ENCODE measurements at places on chromosomes 7 and 10.

DNA sequence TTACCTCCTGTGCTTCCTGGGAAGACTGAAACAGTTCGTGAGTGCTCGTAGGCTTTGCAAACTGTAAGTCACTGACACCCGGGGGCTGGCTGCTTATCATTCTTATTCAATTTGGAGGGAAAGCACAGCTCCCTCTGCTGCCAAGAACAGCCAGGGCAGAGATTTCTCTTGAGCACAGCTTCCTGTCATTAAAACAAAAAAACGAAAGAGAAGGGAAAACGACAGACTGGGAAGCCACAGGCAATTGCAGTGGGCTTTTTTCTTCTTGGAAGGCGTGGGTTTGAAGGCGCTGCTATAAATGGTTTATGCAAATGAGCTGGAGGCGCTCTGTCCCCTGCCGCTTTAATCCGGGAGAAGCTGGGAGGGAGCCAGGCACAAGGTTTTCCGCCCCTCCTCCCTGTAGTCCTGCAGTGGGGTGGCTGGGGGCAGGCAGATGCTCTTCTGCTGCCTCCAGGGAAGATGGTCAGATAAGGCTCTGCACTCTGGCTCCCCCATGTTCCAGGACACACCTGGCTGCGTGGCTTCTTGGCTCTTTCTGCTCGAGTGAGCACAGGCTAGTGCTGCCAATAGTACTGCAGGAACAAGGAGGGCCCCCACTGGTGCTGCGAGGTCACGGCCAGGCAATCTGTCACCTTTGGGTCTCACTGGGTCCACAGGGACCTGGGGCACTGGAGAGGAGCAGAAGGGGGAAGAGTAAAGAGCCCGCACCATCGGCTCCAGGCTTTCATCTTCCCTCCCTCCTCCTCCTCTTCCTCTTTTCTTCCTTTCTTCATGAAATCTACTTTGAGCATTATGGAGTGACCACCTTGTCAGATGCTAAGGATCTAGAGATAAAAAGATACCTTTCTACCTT is 49.5 kb downstream of the NEURL1 start:
- DNase-seq: peak; percentile 26

DNA sequence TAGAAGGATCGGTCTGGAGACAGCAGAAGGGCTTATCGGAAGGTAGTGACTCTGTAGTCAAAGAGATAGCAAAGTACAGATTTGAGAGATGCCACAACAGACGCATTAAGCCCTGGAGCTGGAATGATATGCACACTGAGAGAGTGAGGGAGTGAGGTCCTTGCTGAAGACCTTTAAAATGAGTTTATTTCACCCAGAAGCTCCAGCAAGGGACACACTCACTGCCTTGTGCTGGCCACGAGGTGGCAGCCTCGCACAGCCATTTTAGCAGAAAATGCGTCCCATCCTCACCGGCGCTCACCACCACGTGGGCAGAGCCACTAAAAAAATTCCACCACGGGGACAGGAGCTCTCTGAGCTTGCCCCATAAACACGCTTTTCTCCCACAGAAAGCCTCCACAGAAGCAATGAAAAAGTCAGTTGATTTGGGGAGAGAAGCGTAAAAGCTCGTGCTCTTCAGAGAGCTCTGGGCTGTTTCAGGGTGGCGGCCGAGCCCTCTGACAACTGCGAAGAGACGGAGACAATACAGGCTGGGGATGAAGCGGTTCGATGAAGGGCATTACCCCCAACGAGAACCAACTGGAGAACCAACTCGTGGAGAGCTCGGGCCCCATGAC is 163.0 kb upstream of the KLF14 start:
- DNase-seq: peak; percentile 75

DNA sequence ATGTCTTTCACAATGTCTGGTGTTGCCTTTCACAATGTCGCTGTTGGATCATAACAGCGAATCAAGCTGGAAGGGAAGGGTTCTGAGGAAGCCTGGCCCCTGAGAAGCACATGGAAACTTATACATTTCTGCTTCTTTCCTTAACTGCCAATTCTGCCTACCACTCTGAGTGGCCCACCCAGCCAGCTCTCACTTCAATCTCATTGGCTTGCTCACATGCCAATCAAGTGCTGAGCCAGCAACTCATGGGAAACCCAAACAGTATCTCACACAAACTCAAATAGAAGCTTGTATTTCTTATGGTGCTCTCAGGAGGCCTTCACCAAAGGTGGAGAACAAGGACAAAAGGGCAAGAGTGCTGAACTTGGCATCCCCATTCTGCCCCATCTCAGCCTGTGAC is 117.4 kb upstream of the GPR26 start:
- no peak for DNase-seq

- no peak for DNase-seq
Measured at GRCh38 chr10:48450741-48451466, 144.4 kb downstream of the MAPK8 start.

DNA sequence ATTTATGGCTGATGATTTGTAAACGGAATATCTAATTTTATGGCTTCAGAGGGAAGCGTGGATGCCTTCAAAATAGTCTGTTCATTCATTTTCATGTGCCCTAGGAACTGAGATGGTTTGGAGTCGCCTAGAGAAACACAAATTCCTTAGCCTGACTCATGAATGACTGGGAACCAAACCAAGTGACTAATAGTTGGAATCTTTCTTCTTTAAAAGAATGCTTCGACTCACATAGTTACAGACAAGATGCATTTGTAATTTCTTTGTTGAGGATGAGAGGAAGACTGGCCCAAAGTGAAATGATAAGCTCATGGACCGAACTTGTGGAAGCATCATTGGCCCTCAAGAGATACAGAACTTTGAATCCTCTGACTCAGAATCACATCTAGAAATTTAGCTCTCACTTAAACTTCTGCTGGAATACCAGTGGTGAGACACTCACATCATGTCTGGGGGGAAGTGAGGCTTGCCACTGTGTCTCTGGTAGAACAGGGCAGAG is 1107.2 kb downstream of the NRG3 start:
- DNase-seq: no peak

- DNase-seq: no peak
Measured at GRCh38 chr10:118773041-118773440, 18.3 kb upstream of the CACUL1 start.

DNA sequence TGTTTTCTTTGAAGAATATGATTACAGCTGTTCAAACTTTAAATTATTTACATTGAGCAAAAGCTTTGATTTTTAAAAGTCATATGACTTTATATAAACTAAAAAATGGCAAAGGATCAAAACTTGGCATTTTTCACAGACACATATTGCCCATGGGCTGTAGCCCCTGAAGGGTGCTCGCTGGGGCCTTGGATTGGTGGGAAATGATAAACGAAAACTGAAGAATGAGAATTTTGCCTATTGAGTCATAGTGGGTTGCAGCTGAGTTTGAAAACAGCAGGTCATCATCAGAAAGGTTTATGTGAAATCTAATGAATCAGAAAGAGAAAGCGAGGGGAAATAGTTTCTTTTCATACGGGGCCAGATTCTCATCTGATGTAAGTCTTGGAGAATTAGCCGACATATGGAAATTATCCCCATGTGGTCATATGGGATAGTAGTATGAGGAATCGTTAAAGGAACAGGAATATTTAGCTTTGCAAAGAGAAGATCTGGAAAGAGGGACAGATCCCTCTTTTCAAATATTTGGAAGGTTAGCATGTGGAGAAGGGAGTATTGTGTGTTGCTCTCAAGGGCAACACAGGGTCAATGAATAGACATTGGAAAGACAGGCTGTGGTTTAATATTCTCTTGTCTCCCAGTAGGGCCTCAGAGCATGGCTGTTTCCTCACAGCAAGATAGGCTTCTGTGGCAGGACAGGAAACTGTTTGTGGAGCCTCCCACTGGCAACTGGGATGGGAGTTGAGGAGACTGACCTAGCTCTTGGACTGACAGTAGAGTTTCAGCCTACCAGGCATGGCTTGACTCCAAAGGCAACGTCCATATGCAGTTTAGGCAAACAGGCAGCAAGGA is 119.0 kb downstream of the FZD1 start:
- no peak for DNase-seq

- DNase-seq: no peak
Measured at GRCh38 chr7:152330827-152331226, 105.0 kb downstream of the KMT2C start.

- no peak for DNase-seq
Measured at GRCh38 chr7:3722396-3722922, 421.4 kb downstream of the SDK1 start.

- DNase-seq: no peak
Measured at GRCh38 chr7:150793569-150794238, 6.5 kb downstream of the TMEM176B start.

- DNase-seq: peak; percentile 12
Measured at GRCh38 chr10:7337431-7338171, 73.2 kb downstream of the SFMBT2 start.

DNA sequence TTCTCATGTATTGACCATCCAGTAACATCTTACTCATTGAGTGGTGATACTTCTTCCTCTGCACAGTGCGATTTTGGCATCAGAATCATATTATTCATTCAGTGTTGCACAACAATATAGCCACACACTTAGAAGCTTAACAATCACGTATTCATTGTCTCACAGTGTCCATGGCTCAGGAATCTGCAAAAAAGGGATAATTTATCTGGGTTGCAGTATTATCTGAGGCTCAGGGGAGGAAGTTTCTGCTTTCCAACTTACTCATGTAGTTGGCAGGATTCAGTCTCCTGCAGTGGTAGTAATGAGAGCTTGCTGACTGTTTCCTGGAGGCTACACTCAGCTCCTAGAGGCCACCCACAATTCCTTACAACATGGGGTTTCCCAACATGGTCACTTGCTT is 803.6 kb downstream of the SORCS1 start:
- no peak for DNase-seq

DNA sequence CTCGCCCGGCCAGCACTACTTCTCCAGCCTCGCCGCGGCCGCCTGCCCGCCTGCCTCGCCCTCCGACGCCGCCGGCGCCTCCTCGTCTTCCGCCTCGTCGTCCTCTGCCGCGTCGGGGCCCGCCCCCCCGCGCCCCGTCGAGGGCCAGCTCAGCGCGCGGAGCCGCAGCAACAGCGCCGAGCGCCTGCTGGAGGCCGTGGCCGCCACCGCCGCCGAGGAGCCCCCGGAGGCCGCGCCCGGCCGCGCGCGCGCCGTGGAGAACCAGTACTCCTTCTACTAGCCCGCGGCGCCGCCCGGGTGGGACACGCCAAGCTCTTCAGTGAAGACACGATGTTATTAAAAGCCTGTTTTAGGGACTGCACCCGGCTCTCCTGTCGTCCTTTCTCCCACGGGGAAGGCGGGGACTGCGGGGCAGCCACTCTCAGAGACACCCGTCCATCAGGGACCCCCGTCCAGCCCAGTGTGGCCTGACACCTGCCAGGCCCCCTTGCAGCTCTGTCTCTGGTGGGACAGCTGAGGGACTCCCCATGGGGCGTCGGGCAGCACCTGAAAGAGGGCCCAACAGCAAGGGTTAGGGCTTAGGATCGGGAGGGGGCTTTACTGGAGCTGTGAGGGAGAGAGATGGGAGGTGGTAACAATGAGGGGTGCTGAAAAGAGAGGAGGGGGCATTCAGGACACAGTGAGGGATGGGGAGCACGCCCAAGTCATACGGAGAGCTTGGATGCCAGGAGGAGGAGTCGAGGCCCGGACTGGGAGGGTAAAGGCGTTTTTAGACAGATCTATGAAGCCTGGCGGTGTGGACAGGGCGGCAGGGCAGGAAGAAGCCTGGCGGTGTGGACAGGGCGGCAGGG is 34.7 kb downstream of the SPDYE6 start:
- no peak for DNase-seq

DNA sequence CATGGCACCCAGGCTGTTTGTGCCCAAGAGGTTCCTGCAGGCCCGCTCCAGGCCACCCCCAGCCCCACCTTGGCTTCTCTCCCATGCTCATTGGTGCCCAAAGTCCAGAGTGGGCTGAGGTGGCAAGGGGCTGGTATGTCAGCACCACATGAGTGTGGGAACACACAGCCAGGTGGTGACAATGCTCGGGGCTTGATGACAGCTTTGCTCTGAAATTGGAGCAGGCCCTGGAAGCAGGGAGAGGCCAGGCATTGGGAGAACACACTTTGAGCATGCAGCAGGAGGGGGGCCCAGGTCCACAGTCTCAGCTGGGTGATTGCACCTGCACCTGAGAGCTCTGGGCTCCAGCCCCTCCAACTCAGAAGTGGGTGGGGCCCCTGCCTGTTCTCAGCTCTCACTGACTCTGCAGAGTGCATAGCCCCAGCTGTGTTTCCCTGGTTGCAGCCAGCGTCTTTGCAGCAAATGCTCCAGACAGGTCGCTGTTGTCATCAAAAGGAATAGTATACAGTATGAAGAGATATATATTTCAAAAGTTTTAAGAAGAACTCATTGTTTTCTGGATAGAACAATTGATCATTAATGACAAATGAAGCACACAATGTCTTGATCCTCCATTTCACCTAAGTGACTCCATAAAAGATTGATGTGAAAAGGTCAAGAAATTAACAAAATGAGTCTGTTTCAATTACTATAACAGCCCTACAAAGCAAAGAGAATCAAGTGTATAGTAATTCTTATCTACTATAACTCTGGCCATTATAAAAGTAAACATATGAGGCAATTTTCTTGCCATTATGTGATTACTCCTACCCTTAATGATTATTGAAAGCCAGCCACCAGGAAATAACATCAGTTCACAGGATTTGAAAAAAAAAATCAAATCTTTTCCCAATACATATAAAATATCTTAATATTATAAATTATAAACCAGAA is 848.1 kb downstream of the PCDH15 start:
- DNase-seq: no peak

GRCh38 chr10:59847326-59847725 is 59.0 kb downstream of the CCDC6 start:
- no peak for DNase-seq

DNA sequence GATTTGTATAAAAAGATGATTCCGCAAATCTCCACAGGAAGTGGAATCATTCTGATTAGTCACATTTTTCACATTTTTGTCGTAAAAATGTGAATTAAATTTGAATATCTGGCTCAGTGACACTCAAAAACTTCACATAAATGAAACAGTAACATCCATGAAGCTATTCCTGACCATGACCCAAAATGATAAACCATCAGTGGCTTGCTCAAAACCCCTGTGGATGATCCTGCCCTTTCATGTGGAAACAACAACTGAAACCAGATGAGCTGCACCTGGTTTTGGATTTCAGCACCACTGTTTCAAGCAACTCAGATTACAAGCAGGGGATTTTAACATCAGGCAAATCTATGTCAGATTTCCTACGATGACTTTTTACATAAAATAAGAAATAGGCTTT is 80.3 kb downstream of the AMPH start:
- DNase-seq: no peak

GRCh38 chr10:46216836-46217751 is 69.7 kb upstream of the ANTXRL start:
- no peak for DNase-seq

Measured in CD4-positive, alpha-beta T cell treated with Interleukin-2 at 100 ng/mL for 4 hours (primary cell).